ENCODE measurements at places on chromosomes 7 and 10.

- DNase-seq, result no peak
Measured at GRCh38 chr10:96478355-96478754, 35.4 kb downstream of the TLL2 start.

DNA sequence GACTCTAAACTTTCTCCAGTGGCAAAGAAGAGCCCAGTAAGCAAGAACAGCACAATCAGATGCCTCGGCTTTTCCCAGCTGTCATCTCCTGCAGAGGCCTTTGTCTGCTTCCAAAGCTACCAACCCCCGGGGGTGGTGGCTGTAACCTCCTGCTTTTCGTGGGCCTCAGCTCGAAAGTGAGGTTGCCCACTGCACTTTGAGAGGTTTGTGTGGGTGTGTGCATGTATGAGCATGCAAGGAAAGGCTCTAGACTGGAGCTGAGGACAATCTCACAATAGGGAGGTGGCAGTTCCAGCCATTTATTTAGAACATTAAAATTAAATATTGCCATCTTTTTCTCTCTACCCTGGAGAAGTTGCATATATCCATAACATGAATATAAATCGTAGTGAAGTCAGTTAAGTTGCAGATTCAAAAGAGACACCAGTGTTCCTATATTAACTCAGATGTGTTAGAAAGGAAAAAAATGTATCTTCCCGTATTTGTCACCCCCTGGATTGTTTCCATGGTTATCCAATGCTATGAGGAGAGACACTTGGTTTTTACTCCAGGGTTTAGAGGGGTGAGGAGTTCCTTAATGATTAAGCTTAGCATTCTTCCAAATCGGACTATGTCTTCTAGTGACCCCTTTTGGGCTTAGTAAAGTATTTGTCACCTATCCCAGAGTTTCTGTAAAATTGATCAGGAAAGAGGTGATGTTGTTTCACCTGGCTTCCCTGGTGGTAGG, 781.1 kb downstream of the INHBA start:
- DNase-seq, result no peak

DNA sequence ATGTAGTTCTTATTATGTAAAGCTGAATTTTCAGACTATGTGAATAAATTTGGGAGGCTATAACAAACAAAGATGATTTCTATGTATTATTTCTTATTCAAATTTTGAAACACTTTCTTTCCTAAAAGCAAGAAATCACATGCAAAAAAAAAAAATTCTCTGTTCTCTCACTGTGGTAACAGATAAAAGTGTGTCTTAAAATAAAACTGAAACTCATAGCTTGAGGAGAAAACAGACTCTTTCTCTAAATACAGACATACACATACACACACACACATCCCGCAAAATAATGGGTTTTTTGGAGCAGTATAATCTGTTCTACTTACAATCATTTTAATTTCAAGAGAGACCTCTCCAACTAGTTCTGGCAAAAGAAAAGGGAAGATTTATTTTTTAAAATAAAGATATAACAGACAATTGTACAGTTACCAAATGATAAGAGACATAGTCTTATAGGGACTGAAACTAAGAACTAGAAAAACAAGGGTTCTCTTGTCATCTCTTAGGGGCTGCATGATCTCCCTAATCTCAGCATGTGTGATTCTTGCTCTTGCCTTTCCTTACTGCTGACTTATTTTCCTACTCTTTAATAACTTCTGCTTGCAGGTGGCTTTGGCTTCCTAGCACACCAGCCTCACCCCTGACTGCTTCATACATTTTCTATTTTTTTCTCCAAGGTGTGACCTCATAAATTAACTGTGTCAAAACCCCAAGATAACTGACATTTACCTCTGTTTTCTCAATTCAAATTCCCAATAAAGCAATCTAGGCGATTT, 483.5 kb upstream of the POT1 start:
- no peak for DNase-seq

- no peak for DNase-seq
Measured at GRCh38 chr10:26157734-26158133, 58.8 kb upstream of the GAD2 start.

GRCh38 chr10:127161482-127161881, 34.9 kb downstream of the INSYN2A start:
- no peak for DNase-seq

DNA sequence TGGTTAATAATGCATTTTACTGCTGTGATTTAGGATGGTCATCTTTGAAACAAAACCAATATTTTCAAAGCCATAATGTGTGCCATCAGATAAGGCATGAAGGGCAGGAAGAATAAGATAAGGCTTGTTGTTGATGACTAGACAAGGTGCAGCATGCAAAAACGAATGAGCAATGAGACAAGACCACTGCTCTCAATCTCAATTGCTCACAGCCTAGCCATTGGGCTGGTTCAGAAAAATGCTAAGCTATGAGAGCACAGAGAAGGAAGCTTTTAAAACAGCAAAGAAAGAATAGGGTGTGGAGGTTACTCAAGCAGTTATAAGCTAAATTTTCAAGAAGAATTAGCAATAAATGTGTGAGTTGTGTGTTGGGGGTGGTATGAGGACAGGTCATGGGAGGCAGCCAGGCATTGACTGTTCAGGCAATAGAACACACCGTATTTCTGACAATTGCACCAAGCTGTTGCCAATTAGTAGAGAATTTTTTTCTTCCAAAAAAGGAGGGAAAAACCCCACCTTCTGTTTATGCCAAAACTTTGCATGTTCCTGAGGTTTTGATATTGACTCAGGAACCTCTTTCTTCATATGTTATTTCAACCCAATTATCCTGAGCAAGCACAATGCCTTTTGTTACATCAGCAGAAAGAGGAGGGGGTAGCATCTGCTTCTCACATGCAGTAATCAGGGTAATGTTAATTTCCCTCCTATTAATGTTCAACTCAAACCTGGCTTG, 276.5 kb downstream of the HDAC9 start:
- DNase-seq, result no peak

GRCh38 chr10:118220346-118220850, 121.7 kb downstream of the FAM204A start:
- no peak for DNase-seq

- DNase-seq, result no peak
Measured at GRCh38 chr7:90271753-90272152, 26.8 kb downstream of the CFAP69 start.

DNA sequence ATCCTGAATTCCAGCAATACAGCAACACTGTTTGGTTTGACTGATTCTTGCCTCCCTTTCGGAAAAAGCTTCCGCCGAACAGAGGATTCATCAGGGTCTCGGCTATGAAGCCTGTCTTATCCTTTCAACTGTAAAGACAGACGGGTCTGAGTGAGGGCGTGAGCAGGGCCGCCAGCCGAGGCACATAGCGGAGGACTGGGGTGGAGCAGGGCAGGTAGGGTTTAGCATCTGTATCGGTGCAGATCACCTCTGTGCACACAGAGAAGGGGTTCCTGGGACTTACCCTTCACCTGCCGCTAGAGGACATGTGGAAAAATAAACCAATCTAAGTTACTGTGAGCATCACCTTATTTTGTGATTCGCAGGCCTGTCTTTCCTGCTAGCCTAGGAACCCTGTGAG, 656.9 kb upstream of the FOXK1 start:
- no peak for DNase-seq

DNA sequence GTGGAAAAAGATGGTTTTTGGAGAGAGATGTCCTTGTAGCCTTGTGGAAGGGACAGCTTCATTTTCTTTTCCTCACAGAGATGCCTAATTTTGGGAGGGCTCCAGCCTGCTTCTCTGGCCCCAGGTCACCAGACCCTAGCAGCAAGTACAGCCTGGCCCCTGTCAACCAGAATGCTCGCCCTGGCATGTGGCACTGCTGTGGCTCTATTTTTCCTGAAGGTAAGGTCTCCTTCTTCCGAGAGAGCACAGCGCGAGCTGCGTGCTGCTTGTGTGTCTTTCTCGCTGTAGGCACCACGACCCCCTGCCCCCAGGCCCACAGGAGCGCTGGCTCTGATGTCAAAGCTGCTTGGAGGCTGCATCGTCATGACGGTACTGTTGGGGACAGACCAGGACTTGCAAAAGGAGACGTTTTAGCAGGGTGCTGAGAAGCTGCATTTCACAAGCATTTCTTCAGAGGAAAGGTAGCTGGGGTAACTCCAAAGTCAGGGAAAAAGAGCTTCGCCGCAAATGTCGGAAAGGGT, 58.7 kb downstream of the CLEC2L start:
- no peak for DNase-seq

DNA sequence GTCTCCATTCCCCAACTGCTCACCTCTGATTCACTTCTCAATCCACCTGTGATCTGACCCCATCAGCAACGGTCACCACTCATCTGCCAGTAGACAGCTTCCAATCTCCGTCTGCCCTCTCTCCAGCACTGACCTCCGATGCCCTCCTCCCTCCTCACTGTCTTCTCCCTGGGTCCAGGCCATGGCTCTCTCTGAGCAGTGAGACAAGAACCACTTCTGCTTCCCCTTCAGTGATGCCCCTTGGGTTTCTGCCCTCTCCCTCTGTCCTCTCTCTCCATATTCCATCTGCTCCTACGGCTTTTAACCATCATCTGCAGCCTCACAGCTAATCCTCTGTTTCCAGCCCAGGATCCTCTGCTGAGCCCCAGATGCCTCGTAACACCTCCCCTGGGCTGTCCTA, 55.5 kb upstream of the OPALIN start:
- DNase-seq, result no peak

GRCh38 chr10:62511238-62511637, 137.1 kb downstream of the ZNF365 start:
- no peak for DNase-seq

- no peak for DNase-seq
Measured at GRCh38 chr10:12783293-12783692, 218.2 kb downstream of the CCDC3 start.

- DNase-seq, result no peak
Measured at GRCh38 chr7:17781491-17782215, 158.6 kb downstream of the SNX13 start.

DNA sequence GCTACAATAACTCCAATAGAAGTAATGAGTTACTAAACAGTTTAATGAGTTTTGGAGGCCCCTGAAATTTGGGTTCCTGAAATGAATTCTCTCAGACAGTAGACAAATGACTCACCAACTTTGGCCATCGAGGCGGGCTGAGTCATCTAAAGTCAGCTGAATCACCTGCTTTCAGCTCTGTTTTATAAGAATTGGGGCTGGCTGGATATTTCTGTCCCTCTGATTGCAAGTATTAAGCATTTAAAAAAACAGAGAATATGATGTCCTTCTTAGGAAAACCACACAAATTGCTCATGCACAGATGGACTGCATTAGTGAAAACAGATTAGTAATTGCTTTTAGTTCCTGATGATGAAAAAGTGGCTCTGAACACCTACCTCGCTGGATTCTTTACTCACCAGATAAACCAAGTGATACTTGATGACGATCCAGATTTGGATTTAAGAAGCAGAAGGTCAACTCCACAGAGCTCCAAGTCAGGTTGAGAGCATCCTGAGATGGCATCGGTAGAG, 59.1 kb downstream of the ZNF365 start:
- DNase-seq, result no peak

DNA sequence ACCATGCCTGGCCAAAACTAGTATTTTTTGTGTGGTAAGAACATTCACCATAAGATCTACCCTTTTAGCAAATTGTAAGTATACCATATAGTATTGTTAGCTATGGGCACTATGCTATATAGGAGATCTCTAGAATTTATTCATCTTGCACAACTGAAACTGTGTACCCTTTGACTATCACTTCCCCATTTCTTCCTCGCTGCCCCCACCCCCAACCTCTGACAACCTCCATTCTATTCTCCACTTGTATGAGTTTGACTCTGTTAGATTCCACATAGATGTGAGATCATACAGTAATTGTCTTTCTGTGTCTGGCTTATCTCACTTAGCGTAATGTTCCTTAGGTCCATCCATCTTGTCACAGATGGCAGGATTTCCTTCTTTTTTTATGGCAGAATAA, 3.6 kb downstream of the CASP7 start:
- no peak for DNase-seq

- no peak for DNase-seq
Measured at GRCh38 chr10:68721673-68722335, 765 bp downstream of the CCAR1 start.

DNA sequence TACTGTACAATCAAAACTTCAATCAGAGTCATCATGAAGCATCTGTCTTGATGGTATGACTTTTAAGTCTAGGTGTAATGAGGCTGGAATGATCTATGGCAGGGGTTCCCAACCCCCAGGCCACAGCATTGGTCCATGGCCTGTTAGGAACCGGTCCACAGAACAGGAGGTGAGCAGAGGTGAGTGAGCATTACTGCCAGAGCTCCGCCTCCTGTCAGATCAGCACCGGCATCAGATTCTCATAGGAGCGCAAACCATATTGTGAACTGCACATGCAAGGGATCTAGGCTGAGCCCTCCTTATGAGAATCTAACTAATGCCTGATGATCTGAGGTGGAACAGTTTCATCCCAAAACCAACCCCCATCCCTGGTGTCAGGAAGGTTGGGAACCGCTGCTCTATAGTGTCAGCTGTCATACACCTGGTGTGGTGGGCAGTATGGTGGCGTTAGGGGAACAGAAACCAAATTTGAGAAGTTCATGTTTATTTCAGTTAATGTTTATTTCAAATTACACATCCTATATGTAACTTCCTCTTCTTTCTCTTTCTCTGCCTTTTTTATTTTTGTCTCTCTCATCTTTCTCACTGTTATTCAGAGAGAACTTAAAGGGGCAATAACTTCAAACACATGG, 432.6 kb downstream of the TNS3 start:
- no peak for DNase-seq

DNA sequence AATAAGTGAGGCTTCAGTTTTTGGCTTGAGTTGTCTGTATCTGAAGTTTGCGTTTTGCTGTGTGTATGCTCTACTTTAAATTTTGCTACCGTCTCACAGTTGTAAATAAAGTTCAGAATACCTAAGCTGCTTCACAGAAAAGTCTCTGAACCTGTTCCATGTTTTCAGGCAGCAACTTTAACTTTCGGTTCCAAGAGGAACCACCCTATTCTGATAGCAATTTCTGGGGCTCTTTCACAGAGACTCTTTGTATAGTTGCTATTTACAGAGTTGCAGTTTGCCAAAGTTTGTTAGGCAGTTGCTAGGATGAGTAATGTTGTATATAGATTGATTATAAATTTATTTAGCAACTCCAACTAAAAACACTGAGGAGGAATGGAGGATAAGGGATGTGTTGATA, 5.7 kb downstream of the FAM221A start:
- no peak for DNase-seq

- no peak for DNase-seq
Measured at GRCh38 chr10:95790982-95791381, 35.0 kb downstream of the ENTPD1 start.

DNA sequence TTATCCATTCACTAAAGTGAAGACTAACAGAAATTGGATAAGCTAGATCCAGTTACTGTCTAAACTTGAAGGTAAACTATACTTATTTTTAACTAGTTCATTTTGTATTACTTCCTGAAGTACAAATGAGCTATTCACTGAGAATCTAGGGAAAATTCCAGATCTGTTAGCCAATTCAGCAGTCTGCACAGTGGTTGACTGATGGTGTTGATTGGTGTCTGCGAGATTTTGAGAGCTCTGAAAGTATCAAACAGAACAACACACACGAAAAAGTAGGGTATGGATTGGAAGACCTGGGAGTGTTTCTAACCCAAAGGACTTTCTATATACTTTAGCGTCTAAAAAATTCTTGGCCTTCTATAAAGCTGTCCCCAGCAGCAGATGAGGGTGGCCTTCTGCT, 33.6 kb upstream of the AGR2 start:
- no peak for DNase-seq
